ENCODE measurements at places on chromosomes 5 and 9.

DNA sequence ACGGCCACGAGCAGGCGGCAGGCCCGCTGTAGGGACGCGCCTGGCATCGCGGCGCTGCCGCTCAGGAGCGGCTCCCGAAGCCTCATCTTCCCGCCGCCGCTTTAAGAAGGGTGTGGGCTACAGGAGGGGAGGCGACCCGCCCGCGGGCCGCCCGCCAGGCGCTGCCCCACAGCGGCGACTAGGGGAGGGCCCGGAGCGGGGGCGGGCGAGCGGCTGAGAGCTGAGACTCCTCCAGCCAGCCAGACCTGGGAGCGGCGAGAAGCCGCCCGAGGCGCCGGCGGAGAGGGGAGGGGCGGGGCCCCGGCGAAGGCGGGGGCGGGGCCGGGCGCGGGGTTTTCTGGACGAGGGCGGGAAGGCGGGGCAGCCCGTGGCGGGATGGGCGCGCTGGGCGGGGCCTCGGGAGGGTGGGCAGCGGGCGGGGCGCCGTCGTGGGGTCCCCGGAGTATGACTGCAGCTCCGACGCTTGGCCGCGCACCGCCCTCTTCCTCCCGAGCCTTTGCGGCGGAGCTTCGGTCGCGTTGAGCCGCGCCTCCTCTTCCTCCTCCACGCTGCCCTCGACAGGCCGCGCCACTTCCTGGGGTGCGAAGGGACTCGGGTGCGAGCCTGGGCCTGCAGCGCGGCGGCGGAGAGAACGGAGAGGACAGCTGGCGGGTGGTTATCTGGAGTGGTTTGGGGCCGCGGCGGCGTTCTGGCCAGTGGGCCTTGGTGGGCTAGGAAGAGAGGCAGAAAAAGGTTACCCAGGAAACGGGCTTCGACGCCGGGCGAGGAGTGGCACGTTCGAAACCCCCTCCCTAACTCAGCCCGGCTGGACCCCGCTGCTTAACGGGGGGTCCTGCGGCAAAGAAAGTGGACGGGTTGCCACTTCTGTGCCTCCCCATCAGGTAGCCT is at the start of gene B4GALT1:
Gene B4GALT1, minus strand, starts transcription at position 253 of the 888 bp plus-strand sequence. Its CDS starts 167 bp downstream, at position 86.
- DNase-seq, result peak; percentile 77

DNA sequence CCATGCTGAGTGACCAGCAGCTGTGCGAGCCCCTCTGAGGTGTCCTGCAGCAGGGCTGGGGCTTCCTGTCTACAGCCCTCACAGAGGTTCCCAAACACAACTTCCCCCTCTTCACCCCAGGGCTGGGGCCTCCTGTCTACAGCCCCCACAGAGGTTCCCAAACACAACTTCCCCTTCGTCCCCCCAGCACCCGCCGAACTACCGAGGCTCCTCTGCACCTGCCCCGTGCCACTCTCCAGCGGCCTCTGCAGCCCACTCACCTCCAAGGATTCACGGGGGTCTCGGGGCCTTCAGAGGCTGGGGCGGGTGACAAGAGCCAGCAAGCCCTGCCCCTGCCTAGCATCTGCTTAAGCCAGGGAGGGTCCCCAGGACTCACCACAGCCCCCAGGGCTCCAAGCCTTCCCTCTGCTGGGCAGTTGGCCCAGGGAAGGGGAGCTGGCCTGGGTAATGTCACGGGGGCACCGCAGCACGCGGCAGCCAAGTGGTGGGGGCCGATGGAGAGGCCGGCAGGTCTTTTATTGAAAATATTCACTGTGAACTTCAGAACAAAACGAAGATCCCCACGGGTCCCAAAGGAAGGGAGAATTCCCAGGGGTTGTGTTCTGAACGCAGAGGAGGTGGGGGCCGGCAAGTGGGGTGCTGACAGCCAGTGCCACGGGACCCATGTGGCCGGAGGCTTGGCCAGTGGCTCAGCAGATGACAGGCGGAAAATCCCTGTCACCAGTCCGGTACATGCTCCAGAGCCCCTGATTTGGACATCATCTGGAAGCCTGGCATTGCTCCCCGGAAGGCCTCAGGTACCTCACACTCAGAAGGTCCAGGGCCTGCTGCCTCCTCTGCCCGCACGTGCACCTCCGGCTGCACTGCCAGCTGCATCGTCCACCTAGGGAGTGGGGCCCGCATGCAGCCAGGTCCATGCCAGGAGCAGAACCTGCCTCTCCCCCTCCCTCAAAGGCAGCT is 125.3 kb downstream of the ADAMTS2 start:
- no peak for DNase-seq

- DNase-seq, result no peak
These were observed 22.5 kb downstream of the ZNF462 start for GRCh38 chr9:106885451-106885850.

GRCh38 chr9:82606492-82607382 is 456.2 kb downstream of the RASEF start:
- DNase-seq, result peak; percentile 12

DNA sequence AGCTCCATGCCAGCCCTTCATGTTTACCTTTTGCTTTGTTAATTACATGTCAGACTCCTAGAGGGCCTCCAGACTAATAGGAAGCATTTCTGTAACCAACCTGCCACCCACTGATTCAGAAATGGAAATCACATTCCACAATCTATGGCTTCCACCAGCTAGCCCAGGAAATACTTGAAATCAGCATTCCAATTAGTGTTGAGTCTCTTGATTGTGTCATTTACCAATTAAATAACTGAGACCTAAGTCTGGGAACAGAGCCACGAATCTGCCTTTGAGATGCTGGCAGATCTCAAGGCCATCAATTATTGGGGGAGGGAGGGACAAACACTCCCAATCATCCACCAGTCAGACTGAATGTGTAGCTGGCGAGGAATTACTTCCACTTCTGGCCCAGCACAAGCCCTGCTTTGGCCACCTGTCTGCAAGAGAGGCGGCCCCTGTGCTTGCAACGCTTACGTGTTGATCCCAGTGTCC is 27.4 kb upstream of the SAP30L start:
- DNase-seq, result peak; percentile 72

DNA sequence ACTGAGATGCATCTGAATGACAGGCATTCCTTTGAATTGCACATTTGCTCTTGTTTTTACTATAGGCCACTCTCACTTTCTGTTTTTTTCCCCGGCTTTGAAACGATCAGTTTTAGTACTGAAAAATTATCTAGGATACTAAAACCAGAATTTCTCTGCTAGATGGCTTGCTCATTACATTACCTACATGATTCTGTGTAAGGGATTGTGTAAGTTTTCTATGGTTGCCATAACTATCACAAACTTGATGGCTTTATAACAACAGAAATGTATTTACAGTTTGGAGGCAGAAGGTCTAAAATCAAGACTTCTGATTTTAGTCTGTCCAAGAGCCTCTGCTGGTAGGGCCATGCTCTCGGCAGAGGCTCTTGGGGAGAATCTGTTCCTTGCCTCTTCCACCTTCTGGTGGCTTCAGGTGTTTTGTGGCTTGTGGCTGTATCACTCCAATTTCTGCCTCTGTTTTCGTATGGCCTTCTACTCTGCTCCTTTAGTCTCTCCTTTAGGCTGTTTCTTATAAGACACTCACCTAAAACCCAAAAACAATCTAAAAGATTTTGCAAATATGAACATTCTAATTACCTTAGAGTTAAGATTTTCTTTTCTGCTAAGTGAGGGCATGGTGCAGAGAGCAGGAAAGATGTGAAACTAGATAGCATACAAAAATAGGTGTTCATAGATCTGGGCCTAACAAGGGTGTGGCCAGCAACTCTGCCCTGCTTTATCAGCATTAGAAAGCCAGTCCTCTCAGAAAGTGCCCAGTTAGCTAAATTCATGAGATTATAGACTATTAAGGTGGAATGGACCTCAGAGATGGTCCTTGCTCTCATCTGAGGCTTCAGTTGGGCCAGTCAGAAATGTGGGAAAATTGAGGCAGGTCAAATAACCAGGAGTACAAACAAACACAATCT is 93.3 kb upstream of the CDKN2B start:
- DNase-seq, result no peak

GRCh38 chr5:67997892-67998457 is 217.6 kb upstream of the PIK3R1 start:
- DNase-seq, result no peak

DNA sequence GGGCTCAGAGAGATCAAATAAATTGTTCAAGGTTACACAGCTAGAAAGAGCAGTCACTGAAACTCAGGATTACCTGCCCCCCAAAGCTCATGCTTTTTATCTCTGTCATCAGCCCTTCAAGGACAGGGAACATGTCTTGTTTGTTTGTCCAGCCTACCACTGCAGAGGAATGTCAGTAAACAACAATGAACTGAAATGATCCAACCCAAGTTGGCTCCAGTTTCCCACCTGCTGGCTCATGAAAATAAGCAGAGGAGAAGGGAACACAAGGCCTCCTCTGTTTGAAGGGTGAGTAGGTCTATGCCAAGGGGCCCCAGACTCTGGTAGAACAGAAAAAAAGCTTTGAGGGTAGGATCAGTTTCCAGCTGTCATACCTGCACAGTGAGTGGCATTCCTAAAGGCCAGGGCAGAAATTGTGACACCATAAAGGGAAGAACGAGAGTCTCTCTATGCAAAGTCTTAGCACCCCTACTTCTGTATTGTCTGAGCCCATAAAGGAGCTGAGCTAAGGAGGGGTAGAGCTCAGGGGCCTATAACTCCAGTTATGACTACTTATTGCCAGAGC is 115.2 kb downstream of the TRIM36 start:
- DNase-seq, result no peak

DNA sequence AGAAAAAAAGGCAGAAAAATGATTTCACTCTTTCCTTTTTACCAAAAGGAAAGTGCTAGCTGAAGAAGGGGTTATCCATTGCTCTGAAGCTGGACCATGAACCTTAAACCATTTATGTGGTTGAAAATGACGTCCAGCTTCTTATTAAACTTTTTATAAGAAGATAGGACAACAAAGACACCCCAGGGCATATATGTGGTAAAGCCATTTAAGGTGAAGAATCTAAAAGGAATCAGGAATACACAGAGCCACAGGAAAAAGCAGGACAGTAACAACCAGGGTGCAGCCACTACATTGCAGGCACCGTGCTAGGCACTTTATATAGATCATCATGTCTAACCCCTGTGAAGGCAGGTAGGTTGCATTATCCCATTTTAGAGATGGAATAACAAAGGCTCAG is 42.1 kb downstream of the RASEF start:
- DNase-seq, result no peak

All from NCI-H446 treated with DMSO at 0.1 percent for 48 hours (cell line).